ENCODE measurements at places on chromosomes 5 and 9. TPM values are rescaled to one million over a fixed set of nuclear protein-coding genes. Genes with fewer than 3 reads are reported as not detected.

The AHRR gene
- 2.9 TPM for polyA plus RNA-seq

The PCDHB3 gene
- polyA plus RNA-seq, result 4.4 TPM

The SLC46A2 gene
- not detected for polyA plus RNA-seq

The EGFLAM gene
- 32.1 TPM for polyA plus RNA-seq

The OMD gene
- polyA plus RNA-seq, result 7.0 TPM

The AGXT2 gene
- not detected for polyA plus RNA-seq
